ENCODE measurements at places on chromosomes 13 and 19.

- no peak for DNase-seq
Measured at GRCh38 chr13:30882996-30883766, 22.9 kb upstream of the MEDAG start.

DNA sequence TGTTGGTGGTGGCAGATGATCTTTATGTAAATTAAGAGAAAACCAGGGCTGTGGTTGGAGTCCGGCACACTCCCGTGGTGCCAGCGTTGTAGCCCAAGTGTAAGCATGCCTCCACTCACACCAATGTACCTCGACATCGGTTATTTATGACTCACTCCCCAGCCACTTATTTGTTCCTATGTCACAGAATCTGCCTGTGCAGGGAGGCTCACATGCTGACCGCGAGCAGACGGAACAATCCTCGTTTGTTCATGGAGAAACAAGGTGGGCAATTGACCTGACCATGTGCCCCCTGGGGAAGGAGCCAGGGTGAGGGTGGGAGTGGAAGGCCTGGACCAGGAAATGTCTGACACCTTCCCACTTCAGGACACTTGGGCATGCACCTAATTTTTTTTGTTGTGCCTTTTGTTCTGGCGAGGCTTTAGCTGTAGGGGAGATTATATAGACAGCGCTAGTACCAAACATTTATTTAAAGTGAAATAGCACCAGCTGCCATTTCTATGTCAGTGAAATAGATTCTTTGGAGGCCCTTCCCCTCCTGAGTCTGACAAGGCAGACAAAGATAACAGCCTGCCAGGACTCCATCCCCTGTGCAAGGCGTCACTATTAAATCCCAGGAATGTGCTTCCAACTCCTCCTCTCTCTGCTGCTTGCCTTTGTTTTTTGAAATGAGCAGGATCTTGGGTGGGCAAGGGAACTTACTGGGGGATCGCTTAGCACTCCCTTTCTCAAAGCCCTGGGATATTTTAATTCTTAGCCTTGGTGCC is 394.2 kb downstream of the FGF9 start:
- DNase-seq, result no peak

DNA sequence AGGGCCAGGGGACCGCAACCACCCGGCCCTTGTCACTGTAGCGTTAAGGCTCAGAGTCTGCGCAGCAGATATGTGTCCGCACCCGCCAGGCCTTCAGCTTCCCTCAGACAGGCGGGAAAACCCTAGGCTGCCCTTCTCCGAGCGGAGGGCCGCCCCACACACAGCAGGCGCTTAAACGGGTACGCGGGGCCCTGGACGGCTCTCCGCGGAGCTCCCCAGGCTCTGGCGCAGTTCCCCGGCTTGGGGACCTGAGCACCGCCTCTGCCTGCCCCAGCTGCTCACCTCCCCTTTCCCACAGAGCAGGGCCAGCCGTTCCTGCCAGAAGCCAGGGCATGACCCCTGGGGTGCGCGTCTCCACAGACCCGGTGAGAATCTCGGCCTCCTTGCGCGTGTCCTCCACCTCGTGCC is 593 bp downstream of the ZNF135 start:
- no peak for DNase-seq

DNA sequence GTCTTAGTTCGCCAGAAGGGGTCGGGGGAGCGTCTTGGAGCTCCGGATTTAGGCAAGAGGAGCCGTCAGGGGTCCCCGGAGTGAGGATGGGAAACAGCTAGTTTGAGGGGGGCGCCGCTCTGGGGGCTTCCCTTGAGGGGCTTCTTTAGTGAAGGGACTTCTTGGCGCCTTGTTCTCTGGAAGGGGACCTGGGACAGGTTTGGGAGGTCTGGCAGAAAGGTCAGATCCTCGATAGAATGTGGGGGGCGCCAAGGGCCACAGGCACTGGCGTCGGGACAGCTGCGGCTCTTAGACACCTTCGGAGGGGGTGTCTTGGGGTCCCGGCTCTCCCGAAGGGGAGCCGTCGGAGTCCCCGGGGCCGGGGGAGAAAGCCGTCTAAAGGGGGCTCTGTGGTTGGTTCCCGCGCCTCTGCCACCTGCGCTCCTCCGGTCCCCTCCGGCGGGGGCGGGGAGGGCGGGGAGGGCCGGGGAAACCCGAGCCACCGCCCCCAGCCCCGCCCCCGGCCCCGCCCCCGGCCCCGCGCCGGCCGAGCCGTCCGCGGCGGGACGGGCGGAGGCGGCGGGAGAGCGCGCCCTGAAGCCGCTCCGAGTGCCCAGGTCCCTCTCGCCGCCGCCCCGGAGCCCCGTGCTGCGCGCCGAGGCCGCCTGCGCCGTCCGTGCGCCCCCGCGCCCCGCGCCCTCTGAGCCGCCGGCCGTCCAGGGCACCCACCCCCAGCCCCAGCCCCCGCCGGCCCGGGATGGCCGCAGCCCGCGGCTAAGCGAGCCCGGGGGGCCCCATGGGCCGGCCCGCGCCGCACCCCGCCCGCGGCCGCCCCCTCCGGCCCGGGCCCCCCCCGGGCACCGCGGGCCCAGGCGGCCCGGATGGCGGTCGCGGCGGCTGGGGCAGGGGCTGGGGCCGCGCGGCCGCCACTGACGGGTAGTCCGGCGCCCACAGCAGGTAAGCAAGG is at the start of gene NRTN:
NRTN (plus strand) TSS at position 552 of the 946 bp plus-strand sequence. CDS start 19,099 bp downstream, outside the sequence.
- no peak for DNase-seq

DNA sequence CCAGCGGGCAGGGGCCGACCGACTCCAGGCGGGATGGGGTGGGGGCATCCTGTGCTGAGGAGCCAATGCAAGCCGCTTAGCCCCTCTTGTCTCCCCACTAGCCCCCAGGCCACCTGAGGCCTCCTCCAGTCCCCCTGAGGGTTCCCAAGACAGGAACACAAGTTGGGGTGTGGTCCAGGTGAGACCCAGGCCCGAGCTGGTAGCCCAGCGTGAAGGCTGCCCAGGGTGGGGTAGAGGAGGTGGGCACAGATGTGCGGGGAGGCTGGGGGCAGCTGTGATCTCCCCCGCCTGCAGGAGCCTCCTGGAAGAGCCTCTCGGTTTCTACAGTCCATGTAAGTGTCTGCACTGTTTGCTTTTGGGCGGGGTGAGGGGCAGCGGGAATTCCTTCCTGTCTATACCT is 10.4 kb downstream of the TLE6 start:
- DNase-seq, result no peak

Measured in naive B cell (primary cell).